ENCODE measurements at places on chromosomes 7 and 10.

DNA sequence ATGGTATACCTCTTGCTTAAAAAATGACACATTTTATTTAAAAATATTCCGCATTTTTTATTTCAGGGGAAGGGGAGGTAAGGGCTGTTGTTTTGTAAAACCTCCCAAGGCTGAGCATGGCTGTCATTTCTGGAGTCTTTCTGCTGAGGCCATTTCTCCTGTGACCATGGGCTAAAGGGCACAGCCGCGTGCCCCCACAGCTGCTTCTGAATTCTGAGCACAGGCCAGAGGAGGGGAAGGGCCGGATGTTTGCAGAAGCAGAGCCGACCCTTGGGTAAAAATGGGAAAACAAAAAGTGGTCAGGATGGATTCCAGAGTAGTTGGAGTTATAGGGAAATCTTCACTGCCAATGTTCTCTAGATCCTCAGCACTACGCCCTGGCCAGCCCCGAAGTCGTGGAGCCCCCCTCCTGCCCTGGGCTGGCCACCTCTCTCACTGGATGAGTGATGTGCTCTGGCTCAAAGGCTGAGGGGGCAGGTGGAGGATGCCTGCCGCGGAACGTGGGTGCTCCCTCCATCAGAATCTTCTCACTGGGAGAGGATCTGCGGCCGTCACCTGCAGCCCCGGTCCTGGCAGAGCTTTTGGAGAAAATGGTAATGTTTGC lies 131.3 kb upstream of the ZEB1 start:
- no peak for DNase-seq

GRCh38 chr7:18018296-18019215 lies 9.1 kb downstream of the PRPS1L1 start:
- no peak for DNase-seq

DNA sequence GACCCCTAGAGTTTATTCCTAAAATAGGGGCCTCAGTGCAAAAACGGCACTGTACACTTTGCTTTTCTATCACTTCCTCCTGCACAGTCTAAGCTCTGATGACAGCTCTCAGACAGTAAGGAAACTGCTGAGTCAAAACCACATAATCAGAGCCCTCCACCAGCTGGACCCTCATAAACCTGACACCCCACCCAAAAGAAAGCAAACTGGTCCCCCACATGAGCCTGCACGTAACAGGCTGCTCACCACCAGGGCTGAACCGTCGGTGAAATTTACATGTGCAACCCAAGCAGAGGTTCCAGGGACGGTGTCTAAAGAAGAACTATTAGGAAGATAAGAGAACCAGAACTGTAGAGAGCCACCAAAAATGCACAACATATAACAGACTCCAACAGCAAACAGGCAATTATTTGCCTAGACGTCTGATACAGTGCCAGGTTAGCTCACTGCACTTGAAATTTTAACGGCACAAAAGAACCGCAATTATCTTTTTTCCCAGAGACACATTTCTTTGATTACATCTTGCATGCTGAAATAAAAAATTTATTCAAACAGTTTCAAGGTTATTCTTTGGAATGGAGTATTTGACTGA lies 19.6 kb downstream of the SGMS1 start:
- DNase-seq, result no peak

DNA sequence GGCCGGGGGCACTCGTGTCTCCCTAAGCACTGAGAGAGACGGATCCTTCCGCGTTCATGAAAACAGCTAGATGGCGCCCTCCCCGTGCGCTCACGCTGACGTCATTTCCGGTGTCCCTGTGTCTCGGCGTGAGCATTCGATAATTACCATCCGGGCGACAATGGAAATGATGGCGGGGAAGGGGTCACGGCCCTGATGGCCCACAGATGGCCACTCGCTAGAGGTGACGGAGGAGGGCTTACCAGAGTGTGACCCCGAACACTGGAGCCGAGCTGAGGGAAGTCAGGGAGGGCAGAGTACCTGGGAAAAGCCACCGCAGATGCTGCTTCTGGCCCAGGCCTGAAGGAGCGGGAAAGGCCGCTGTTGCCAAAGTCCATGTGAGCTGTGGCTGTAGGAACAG lies 222.9 kb downstream of the TCERG1L start:
- no peak for DNase-seq

- no peak for DNase-seq
Observed at GRCh38 chr7:155769701-155770100, 42.6 kb downstream of the SHH start.

DNA sequence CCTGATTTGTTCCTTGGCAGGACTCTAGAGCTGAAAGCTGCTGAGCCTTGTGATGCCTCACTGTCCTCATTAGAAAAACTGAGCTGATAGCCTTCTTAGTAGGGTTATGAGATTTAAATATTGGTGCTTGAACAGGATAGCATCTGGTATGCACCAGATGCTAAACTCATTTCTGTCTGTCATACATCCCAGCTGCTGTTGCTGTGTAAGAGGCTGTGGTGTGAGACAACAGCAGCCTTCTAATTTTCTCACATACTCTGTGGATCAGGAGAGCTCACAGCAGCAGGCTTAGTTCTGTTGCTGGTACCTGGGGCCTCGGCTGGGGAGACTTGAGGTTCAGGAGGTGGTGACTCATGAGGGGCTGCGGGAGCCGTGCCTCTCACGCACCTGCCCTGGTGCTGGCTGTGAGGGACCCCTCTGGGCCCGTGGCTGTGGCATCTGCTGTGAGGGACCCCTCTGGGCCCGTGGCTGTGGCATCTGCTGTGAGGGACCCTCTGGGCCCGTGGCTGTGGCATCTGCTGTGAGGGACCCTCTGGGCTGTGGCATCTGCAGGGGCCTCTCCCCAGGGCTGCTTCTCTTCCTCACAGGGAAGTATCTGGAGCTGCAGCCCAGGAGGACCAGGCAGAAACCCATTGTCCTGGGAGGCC lies 12.5 kb downstream of the DYNC2I1 start:
- DNase-seq, result no peak

GRCh38 chr7:5278766-5279165 lies 4.0 kb upstream of the SLC29A4 start:
- DNase-seq, result no peak

DNA sequence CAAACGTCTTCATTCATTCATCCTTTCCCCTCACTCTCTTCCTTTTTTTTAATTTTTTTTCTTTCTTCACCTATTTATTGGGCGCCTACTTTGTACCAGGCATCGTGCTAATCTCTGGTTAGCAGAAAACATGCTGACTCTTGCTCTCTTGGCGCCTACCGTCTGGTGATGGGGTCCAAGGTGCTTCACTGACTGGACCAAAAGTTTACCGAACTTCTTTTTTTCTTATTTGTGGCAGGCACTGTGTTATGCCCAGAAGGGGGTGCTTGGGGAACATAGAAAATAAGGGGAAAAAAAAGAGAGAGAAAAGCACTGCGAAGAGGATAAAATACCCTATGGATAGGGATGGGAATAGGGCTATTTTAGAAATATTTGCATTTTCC lies 505 bp upstream of the FAM204A start:
- DNase-seq, result no peak

- no peak for DNase-seq
Observed at GRCh38 chr7:154475864-154476263, 423.7 kb downstream of the DPP6 start.

DNA sequence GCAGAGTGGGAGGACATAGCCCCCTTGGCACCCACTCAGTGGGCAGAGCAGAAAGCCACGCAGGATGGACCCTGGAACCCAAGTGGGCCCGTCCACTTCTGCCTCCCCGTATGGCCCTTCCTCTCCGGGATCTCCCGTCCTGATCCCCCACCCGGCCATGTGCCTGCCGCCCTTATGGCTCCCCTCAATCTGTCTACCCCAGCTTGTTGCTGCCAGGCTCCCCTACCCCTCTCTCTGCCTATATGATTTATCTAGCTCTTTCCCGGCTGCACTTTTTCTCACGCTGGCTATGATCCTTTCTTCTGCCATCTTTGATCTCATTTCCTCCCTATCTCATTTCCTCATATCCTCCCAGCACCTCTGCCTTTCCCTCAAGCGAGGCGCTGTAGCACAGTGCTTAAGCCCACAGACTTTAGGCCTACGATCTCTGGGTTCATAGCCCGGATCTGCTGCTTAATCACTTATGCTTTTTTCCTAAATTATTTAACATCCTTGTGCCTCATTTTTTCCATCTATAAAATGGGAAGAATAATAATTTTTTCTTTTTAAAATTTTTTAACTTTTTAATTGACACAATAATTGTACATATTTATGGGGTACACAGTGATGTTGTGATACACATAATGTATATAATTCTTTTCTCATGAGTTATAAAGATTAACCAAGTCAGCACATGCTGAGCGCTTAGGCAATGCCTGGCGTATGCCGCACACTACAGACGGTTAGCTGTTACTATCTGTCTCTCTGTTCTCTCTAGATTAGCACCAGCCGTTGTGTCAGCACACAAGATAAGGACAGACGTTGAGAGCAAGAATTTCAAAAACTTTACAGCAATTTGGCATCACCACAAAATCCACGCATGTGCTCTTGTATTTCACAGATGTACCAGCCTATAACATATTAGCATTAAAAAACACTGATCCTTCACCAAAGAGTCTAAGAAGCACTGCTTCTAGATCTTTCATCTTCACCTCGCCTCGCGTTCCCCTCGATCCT lies 18.1 kb downstream of the KCNH2 start:
- DNase-seq, result no peak

- DNase-seq, result no peak
Observed at GRCh38 chr10:117454502-117454901, 79.3 kb upstream of the PDZD8 start.

DNA sequence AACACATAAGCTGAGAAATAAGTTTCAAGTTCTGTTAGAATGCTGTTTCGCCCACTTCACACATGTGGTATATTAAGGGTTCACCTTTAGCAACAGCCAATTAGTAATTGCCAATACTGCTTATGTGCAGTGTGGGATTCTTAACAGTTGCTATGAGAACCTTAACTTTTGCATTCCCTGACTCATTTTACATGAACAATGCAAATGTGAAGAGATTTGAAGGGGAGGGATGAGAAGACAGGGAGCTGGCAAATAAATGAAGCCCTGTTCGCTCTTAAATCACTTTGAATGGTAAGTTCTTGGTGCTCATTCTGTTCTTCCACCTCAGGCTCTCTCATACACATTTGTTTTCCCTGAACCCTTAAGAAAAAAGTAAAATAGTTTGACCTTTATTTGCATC lies 82.3 kb downstream of the LRRC4 start:
- no peak for DNase-seq

GRCh38 chr10:99766302-99766681 lies 16.1 kb upstream of the ABCC2 start:
- DNase-seq, result no peak

DNA sequence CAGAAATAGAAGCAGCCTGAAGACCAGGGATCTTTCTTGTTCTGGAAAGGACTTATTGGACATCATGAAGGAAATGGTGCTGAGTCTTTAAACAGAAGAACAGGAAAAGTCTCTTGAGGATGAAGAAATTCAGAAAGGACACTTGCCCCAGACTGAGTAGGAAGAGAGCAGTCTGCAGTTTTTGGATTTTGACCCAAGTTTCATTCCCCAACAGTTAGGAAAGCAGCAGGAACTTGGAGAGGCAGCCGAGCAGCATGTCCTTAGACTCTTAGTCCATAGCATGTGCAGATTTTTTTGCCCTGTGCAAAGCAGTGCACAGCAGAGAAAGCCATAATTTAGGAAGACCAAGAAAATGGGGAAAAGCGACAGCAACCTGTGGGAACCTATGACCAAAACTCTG lies 927.2 kb upstream of the AUTS2 start:
- no peak for DNase-seq

GRCh38 chr10:72812753-72813430 lies 80.6 kb upstream of the OIT3 start:
- no peak for DNase-seq

- no peak for DNase-seq
Observed at GRCh38 chr10:110181911-110182310, 25.5 kb upstream of the MXI1 start.

DNA sequence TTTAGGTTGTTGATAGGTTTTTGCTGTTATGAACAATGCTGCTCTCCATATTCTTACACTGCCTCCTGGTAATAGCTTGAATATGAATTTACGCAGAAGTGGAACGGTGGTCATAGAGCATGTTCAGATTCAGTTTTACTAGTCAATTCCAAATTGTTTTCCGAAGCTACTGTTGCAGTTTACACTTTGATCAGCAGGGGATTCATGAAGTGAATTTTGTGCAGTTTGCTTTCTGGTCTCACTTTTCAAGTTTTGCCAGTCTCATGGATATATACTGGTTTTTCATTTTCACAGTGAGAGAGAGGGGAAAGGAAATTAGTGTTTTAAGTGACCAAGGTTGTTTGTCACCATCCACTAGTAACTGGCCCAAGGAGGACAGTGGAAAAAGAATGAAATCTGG lies 171.3 kb downstream of the PRKCQ start:
- DNase-seq, result no peak

GRCh38 chr10:113473011-113473410 lies 79.8 kb upstream of the HABP2 start:
- no peak for DNase-seq

GRCh38 chr10:110781139-110781538 lies 90.6 kb upstream of the PDCD4 start:
- DNase-seq, result no peak

GRCh38 chr7:114574384-114574783 lies 159.8 kb downstream of the FOXP2 start:
- DNase-seq, result no peak

DNA sequence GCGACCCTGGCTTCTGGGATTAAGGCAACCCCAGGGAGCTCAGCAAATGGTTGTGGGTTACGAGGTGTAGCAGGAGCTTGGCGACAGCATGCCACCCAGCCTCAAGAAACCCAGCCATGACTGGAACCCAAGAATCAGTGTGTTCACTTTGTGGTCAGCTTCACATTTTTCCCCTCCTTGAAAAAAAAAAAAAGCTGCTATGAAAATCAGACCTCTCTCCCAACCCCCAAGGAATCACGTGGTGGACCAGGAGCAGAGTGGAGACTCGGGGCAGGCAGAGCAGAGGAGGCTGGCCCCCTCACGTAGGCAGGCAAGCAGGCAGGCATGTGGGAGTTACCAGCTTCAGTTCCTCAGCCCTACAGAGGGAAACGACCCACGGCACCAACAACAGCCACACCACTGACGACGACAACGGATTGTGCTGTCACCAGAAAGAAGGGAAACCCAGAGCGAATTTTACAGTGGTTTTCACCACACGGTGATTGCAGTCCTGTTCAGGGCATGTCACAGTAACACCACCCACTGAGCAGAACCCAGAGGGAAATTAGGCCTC lies 203.4 kb downstream of the SLC25A13 start:
- DNase-seq, result no peak

- DNase-seq, result no peak
Observed at GRCh38 chr10:108003576-108003975, 839.1 kb upstream of the SORCS1 start.

DNA sequence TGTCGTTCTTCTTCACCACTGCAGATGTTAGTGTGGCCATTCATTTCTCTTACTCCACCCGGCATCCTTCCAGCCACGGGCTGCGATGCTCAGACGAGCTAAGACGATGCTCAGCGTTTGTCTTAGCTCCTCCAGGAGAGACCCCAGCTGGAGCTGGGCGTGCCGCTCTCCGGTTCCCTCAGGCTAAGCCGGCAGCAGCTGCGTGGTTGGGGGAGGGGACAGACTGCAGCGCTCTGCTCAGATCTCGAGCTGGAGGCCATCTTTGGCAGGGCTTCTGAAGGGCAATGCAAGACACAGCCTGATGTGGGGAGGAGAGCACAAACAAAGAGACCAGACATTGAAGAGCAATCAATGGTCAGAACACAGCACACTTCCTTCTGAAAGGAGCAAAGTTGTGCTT lies 4.8 kb downstream of the INA start:
- DNase-seq, result no peak

GRCh38 chr10:73908853-73909539 lies 1.9 kb upstream of the PLAU start:
- DNase-seq, result no peak

- DNase-seq, result no peak
Observed at GRCh38 chr10:43904844-43905243, 256.2 kb upstream of the ZNF32 start.

Measured in activated T-helper 1 cell treated with anti-CD3 and anti-CD28 coated beads, Interleukin-2, amount 50 U/mL, for 16 hours (primary cell).